ENCODE measurements at places on chromosomes 5 and 9.

DNA sequence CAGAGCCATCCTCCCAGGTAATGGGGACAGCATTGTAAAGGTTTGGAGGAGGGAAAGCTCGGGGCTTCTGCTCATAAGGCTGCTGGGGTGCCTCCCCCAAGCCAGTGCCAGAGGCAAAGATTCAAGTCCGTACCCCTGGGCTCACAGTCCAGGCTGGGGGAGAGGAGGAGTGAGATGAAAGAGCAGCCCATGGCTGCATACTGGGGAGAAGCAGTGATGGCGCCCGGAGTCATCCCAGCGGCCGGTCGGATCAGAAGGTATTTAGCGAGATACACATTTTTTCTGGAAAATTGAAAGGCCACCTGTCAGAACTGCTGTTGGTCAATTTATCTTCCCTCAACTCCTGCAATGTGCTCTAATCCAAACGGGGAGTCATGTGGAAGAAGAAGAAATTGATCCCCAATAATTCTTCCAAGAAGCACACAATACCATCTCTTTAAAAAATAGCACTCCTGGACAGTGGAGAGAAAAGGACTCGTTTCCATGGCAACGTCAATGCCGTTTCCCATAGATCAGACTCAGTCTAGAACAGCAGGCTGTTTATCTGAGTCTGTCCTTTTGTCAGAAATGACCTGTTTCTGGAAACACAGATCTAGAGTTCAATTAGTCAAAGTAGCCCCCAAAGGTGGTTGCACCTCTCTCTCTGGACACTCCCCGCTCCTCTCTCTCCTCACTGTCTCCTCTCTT, 65.9 kb downstream of the NSG2 start:
- no peak for DNase-seq

- no peak for DNase-seq
These were observed 111.3 kb upstream of the NR3C1 start for GRCh38 chr5:143514616-143515335.

DNA sequence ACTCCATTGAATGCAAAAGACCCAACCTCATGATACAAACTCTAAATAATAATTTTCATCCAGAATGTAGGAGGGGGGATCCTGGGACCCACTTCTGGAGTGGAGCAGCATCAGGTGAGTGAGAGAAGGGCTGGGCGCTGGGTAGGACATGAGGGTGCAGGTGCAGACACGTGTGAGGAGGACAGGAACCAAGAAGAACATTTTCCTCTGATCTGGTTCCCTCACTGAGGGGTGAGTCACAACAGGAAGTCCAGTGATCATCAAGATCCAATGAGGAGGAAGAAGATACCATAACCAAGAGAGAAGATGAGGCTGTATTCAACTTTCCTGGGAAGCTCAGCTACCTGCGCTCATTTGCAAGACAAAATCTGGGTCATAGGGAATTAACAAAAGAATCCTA, 57.4 kb downstream of the SFXN1 start:
- DNase-seq: no peak

DNA sequence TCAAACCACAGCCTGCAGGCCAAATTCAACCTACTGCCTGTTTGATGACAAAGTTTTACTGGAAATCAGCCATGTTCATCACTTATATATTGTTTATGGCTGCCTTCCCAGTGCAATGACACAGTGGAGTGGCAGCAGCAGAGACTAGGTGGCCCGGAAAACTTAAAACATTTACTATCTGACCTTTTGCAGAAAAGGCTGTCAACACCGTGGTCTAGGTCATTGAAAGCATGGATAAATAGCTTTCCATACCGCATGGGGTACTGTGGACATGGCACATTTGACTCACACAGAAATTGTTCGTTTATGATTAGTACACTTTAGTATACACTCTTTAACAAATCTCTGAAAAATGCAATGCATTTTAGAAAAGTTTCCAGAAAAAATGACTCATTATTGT, 298.3 kb upstream of the EFNA5 start:
- DNase-seq: no peak

GRCh38 chr9:26163931-26164330, 485.7 kb upstream of the TUSC1 start:
- no peak for DNase-seq

- no peak for DNase-seq
These were observed 25.6 kb downstream of the TGFBI start for GRCh38 chr5:136054142-136055019.

DNA sequence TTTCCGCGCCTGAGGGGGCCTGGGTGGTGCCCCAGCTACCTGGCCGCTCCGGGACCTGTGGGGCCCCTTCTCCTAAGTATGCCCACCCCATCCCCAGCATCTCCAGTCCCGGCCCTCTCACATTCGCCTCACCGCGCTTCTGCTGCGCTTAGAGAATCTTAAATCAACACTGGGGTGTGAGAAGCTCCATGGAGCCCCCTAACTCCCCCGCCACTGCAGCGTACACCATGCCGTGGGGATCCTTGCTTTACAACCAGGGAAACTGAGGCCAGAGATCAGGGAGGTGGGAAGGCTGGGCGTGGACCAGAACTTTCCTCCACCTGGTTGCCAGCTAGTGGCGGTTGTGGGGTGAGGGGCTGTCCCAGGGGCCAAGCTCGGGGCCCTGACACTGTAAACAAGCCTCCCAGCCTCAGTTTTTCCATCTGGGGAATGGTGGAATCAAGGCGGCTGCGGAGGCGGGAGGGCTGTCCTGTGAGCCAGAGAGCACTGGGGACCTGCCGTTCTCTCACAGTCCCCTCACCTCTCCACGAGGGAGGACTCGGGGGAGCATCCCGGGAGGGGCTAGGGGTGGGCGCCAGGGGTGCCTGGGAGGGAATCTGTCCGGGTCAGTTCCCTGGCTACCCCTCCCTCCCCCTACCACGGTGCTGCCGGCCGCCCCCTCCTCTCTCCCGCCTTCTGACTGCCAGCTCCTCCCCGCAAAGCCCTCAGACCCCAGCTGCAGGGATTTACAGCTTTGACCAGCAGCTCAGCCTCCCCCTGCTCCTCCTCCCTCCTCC, 161.2 kb downstream of the C9orf50 start:
- DNase-seq: no peak

GRCh38 chr5:98810206-98810605, 36.7 kb downstream of the RGMB start:
- no peak for DNase-seq
